ENCODE measurements at places on chromosomes 2 and 18.

- peaks cover 18% of the 10 kb centered on the region for H3K4me1 ChIP-seq
- no peak overlapping the region for H3K4me3 ChIP-seq
- no peak for DNase-seq
- H3K36me3 ChIP-seq = no peaks in the 10 kb centered on the region
- H3K27me3 ChIP-seq = no peaks in the 10 kb centered on the region
Observed at GRCh38 chr18:48548921-48549320, 10.1 kb downstream of the CTIF start.

- peaks cover 7% of the 10 kb centered on the region for H3K36me3 ChIP-seq
- peaks cover 14% of the 10 kb centered on the region for H3K4me1 ChIP-seq
- peak overlapping the region; percentile 76 for H3K4me3 ChIP-seq
- no peak overlapping the region for H3K27ac ChIP-seq
Observed at GRCh38 chr18:10559553-10560451, 34.0 kb downstream of the NAPG start.

DNA sequence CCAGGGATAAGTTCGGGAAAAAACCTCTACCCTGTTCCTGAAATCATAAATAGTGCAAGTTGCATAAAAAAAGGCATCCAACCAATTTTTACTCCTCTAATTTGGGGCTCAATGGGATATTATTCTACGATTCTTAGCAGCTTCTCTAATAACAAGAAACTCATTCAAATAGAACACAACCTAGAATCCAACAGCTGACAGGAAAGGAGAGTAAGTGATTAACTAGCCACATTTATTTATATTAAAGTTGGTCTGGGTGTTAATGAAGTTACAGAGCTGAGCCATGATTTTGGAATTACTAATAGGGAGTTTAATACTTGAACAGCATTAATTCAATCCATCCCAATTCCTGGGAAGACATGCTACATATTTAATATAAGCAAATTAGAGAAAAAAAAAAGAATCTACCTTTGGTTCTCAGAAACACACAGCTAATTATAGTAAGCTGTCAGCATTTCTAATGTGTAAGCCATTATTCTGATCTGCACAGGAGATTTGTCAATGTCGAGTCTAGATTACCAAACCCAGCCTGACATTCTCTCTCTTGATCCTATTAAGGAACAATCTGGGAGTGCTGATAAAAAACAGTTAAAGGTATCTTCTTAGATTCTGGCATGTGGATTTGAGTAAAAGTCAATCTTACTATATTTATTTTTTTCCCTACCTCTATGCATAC, 267.7 kb downstream of the NBAS start:
- H3K36me3 ChIP-seq = peaks cover 34% of the 10 kb centered on the region
- H3K27ac ChIP-seq = no peak overlapping the region
- H3K27me3 ChIP-seq = no peaks in the 10 kb centered on the region
- H3K4me3 ChIP-seq = no peak overlapping the region

DNA sequence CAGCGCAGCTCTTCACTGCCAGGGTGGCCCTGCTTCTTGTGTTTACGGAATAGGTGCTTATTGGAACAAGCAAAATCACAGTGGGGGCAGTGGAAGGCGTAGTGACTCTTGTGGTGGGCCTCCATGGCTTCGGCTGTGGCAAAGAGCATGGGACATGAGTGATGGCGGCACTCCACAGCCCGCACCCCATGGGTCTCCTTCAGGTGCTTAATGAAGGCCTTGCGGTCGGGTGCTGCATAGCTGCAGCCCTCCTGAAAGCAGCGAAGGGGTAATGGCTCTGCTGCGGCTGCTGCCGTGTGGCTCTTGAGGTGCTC, 10.7 kb downstream of the ZNF142 start:
- DNase-seq = no peak

DNA sequence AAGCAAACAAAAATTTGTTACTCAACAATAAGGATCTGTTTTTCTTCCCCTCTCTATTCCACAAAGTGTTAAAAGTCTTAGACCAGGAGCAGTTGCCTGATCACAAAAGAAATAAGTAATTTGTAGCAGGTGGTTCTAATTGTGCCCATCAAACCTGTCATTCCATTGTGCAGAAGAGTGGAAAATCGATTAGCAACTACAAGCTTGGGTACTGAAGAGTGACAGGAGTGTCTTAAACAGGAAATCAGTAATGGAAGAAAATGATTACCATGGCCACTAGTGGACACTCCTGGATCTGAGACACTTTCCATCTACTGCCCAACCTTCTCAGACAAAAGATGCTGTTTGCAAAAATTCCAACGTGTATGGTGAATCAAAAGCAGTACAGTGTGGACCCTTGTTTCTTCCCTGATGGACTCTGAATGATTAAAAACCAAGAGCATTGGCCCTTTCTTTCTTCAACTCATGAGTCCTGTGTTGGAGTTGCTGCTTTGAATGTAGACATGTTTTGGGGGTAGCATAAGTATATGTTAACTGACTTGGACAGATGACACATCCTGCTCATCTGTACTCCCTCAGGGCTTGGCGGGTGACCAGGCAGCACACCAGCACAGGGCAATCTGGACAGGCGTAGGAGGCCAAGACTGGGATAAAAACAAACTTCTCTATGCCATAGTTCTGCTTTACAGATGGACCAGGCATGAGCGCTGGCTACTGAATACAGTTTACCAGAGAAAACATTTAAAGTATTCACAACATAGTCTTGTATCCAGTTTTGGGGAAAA, 51.9 kb downstream of the PLA2R1 start:
- H3K27ac ChIP-seq = no peak overlapping the region
- H3K4me3 ChIP-seq = no peak overlapping the region
- H3K27me3 ChIP-seq = peaks cover 4% of the 10 kb centered on the region
- DNase-seq = no peak

- no peaks in the 10 kb centered on the region for H3K4me1 ChIP-seq
- no peak overlapping the region for H3K27ac ChIP-seq
- no peak for DNase-seq
- H3K27me3 ChIP-seq = peaks cover 56% of the 10 kb centered on the region
- no peak overlapping the region for H3K4me3 ChIP-seq
Observed at GRCh38 chr2:176658708-176659107, 389.5 kb downstream of the MTX2 start.

GRCh38 chr2:159960414-159960813, 102.0 kb downstream of the PLA2R1 start:
- no peaks in the 10 kb centered on the region for H3K36me3 ChIP-seq
- H3K4me3 ChIP-seq = no peak overlapping the region
- H3K27me3 ChIP-seq = peaks cover 7% of the 10 kb centered on the region
- no peak for DNase-seq

DNA sequence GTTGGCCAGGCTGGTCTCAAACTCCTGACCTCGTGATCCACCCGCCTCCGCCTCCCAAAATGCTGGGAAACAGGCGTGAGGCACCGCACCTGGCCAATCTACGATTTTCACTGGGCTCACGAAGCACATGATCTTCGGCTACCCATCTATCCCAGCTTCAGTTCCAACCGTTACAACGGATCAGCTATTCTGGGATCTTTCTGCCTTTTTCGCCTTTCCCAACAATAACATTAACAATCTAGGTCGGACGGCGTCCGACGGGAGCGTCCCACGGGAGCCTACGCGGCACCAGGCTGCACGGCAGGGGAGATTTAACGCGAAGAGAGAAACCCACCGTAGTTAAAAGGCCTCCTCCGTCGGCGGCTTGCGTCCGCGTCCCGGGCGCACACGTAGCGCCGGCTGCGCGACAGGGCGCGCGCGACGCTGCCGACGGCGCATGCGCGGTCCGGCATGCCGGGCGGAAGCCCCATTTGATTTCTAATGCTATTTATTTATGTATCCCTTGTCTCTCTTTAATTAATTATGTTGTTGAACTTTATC, at the start of gene MSL3B:
MSL3B (minus strand) TSS at position 394 of the 540 bp plus-strand sequence.
- H3K4me1 ChIP-seq = peaks cover 17% of the 10 kb centered on the region
- H3K4me3 ChIP-seq = peak within 1 kb of the TSS; percentile 92
- no peak within 1 kb of the TSS for H3K27ac ChIP-seq
- DNase-seq = peak; percentile 49
- peaks cover 8% of the 10 kb centered on the region for H3K36me3 ChIP-seq

DNA sequence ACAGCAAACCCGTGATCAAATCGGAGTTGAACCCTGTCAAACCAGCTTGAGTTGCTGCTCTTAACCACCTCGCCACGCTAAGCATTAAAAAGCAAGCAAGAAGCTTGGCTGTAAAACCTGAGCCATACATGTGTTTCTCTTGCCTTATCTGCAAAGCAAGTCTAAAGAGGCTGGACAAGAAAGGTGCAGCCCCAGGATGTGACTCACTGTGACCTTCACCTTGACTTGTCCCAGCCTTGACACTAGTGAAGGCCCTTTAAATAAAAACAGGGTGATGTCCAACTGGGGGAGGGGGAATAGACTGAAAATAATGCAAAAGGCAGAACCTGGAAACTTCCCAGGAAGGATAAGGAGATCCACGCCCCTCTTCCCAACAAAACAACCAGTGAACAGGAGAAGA, 127.6 kb upstream of the NPAS2 start:
- no peaks in the 10 kb centered on the region for H3K4me1 ChIP-seq
- H3K36me3 ChIP-seq = peaks cover 19% of the 10 kb centered on the region
- peaks cover 21% of the 10 kb centered on the region for H3K27me3 ChIP-seq
- H3K4me3 ChIP-seq = no peak overlapping the region

GRCh38 chr2:10368491-10369231, 66.0 kb downstream of the HPCAL1 start:
- H3K27ac ChIP-seq = no peak overlapping the region
- H3K36me3 ChIP-seq = no peaks in the 10 kb centered on the region
- DNase-seq = no peak
- no peak overlapping the region for H3K4me3 ChIP-seq
- H3K4me1 ChIP-seq = peaks cover 66% of the 10 kb centered on the region

DNA sequence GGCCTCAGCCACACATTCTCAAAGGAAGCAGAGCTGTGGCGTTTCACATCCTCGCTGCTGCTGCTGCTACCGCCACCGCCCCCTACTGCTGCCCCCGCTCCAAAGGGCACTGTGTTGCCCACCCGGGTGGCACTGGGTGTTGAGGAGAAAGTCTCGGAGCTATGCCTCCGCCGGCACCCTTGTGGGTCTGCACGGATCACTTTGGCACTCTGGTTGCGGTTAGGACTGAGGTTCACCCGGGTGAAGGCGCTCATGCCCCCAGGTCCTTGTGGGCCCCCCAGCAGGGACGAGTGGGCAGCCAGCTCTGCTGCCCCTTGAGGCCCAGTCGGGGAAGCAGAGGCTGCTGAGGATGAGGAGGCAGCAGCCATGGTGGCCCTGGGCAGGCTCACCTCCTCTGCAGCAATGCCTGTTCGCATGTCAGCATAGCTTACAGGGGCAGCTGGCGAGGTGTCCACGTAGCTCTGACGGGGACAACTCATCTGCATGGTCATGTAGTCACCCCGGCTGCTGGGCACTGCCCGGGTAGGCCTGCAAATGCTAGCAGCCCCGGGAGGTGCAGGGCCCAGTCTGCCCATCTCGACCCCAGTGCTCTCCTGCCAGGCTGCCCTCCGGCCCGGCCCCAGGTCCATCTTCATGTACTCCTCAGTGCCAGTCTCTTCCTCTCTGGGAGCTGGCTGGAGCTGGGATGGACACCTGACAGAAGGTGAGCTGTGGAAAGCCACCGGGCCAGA, 4.2 kb downstream of the IRS1 start:
- peaks cover 51% of the 10 kb centered on the region for H3K4me1 ChIP-seq
- no peak overlapping the region for H3K27ac ChIP-seq
- no peak for DNase-seq
- no peaks in the 10 kb centered on the region for H3K36me3 ChIP-seq
- no peaks in the 10 kb centered on the region for H3K27me3 ChIP-seq

DNA sequence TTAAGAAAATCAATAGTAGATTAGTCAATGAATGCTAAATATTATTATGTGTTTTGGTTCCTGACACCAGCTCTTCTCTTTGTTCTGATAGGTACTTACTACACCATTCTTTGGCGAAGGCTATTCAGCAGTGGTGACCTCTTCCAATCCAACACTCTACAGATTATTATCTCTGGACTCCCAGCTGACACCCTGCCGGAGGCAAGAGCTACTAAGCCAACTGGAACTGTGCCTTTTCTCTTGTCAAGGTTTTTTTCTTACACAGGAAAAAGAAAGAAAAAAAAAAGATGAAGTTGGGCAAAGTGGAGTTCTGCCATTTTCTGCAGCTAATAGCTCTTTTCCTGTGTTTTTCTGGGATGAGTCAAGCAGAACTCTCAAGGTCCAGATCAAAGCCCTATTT, 11.7 kb downstream of the CDH7 start:
- H3K27ac ChIP-seq = no peak overlapping the region
- no peak overlapping the region for H3K4me3 ChIP-seq
- H3K27me3 ChIP-seq = no peaks in the 10 kb centered on the region
- no peaks in the 10 kb centered on the region for H3K36me3 ChIP-seq
- H3K4me1 ChIP-seq = no peaks in the 10 kb centered on the region

- no peak overlapping the region for H3K27ac ChIP-seq
- no peak overlapping the region for H3K4me3 ChIP-seq
- H3K36me3 ChIP-seq = peaks cover 13% of the 10 kb centered on the region
- H3K4me1 ChIP-seq = peaks cover 18% of the 10 kb centered on the region
- no peak for DNase-seq
Observed at GRCh38 chr2:43003702-43004101, 211.3 kb upstream of the HAAO start.
